Activated CD4-positive, alpha-beta T cell treated with anti-CD3 and anti-CD28 coated beads, Interleukin-2, Interleukin-4, amounts not matched to agents 100 ng/mL and 50 ng/mL, durations not matched to agents 16 hours and 8 hours (primary cell): ENCODE measurements at places on chromosomes 3 and 15.

GRCh38 chr15:36617529-36618196 lies 38.2 kb downstream of the CDIN1 start:
- DNase-seq = peak; percentile 0

- no peak for DNase-seq
Measured at GRCh38 chr3:108208831-108209230, 13.4 kb downstream of the IFT57 start.

- DNase-seq = no peak
Measured at GRCh38 chr3:169929830-169930519, 18.6 kb downstream of the SAMD7 start.

GRCh38 chr3:138933068-138933668 lies 13.8 kb downstream of the FOXL2 start:
- DNase-seq = no peak

DNA sequence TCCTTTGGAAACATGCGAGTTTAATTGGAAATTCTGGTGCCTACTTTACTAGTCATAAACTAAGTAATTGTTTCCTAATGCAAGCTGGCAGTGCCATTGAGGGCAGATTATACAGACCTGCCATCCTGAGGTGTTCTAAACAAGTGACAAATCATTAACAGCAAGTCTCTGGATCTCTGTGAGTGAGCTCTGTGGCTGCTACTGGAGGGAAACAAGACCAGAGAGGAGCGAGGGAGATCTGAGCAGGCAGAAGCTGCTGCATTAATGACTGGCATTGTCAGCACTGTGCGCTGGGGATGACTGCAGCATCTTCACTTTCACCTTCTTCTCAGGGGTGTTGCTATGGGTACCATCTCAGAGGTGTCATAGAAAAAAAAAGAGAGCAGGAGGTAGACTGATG lies 308.4 kb upstream of the DPH6 start:
- DNase-seq = no peak

DNA sequence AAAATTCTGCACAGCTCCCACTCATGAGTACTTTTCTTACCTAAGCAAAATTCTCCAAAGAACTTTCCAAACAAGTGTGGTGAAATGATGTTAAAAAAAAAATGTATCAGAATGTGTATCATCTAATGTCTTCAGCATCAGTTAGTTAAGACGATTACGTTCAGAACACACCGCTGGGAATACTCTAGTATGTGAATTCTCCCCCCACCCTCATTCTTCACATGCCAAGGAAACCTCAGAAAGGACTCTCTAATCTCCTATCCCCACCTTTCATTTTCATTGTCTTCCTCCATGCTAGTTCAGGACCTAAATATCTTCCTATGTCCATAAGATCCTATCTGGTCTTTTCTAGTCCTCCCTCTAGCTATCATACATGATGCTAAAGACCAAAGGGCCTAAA lies 457.4 kb downstream of the SHQ1 start:
- DNase-seq = no peak

DNA sequence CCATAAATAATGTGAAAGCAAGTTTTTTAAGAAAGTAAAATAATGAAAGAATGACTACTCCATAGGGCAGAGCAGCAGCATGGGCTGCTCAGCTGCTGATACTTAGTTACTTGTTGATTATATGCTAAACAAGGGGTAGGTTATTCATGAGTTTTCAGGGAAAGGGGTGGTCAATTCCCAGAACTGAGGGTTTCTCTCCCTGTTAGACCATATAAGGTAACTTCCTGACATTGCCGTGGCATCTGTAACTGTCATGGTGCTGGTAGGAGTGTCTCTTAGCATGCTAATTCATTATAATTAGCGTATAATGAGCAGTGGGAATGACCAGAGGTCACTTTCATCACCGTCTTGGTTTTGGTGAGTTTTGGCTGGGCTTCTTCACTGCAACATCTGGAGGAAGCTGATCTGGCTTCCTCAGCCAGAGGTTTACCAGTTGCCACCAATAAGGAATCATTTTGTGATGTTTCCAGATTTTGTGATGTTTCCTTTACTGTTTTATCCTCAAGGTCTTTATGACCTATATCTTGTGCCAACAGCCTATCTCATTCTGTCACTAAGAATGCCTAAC lies 121.8 kb upstream of the CHL1 start:
- DNase-seq = no peak

- peak; percentile 34 for DNase-seq
Measured at GRCh38 chr15:70596354-70597055, 166.9 kb downstream of the UACA start.

GRCh38 chr3:163132111-163132510 lies 1635.5 kb downstream of the OTOL1 start:
- DNase-seq = no peak

- DNase-seq = peak; percentile 6
Measured at GRCh38 chr3:43071313-43071893, 34.5 kb downstream of the POMGNT2 start.

GRCh38 chr15:100712226-100712625 lies 109.8 kb downstream of the ASB7 start:
- no peak for DNase-seq

- no peak for DNase-seq
Measured at GRCh38 chr15:88376574-88377174, 90.5 kb downstream of the MRPL46 start.

DNA sequence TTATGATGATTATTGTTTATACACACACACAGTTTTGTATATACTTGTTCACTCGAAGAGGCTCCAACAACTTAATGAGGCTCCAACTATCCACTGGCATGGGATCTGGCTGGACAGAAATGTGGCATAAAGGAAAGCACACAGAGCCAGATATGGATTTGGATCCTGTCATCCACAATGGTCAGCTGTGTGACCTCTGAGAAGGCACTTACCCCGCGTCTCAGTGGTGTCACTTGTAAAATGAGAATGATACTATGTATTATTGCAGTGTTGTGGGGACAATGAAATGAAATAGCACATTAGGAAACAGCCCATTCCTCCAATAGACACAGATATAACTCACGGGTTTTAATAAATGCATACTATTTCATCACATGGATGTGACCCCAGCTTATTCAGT lies 42.2 kb downstream of the PDZRN3 start:
- no peak for DNase-seq

DNA sequence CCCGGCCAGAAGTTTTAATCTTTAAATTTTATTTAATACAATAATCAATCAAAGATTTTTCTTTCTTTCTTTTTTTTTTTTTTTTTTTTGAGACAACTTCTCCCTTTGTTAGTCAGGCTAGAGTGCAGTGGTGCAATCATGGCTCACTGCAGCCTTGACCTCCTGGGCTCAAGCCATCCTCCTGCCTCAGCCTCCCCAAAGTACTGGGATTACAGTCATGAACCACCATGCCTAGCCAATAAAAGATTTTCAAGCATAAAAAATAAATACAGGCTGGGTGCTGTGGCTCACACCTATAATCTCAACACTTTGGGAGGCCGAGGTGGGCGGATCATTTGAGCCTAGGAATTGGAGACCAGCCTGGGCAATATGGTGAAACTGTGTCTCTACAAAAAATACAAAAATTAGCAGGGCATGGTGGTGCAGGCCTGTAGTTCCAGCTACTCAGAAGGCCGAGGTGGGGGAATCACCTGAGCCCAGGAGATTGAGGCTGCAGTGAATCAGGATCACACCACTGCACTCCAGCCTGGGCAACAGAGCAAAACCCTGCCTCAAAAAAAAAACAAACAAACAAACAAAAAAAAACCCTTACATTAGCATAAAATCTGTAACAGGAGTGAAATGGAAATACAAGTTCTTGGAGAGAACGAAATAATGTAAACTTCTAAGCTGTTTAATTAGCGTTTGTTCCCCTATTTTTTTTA lies 29.1 kb upstream of the SRP14 start:
- DNase-seq = no peak
